Brain (organoid and tissue), 16 donors: ENCODE measurements at places on chromosomes 5 and 9.

DNA sequence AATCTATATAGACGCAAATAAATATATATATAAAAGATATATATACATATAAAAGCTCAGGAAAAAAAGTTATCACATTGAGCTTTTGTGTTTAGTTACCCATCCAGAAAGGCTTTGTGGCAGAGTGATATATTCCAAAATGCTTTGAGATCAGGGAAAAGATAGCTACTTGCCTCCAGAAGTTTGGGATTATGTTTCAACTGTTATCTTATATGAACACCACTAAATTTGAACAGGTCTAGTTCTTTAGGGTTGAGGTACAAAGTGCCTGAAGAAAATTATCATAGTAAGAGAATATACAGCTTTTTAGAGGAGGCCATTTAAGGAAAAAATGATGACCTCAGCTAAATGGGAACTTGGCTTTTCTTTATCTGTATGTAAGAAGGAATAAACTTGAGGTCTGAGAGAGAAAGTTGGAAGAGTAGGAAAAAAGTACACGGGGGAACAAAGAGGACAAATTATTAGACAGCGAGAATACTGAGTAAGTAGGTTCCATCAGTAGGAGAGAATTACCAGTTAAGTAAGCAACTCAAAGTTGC lies 2.4 kb downstream of the ERP44 start:
- DNase-seq: no peak

DNA sequence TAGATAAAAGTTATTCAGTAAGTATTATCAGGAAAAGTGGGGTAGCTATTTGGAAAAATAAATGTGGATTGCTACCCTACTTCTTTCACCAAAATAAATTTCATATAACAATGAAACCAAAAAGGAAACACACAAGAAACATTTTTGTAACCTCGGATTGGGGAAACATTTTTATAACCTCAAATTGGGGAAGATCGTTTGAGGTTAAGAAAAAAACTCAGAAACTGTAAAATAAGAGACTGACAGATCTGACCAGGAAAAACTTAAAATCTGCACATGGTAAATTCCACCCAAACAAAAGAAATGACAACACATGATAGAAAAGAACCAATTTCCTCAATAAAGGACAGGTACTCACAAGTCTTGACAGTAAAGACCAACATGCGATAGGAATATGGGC lies 13.5 kb downstream of the EFCAB9 start:
- DNase-seq: no peak

- DNase-seq: no peak
Observed at GRCh38 chr5:157072508-157072907, 13.6 kb upstream of the HAVCR1 start.

GRCh38 chr5:180673371-180674089 lies 24.1 kb upstream of the FLT4 start:
- no peak for DNase-seq

DNA sequence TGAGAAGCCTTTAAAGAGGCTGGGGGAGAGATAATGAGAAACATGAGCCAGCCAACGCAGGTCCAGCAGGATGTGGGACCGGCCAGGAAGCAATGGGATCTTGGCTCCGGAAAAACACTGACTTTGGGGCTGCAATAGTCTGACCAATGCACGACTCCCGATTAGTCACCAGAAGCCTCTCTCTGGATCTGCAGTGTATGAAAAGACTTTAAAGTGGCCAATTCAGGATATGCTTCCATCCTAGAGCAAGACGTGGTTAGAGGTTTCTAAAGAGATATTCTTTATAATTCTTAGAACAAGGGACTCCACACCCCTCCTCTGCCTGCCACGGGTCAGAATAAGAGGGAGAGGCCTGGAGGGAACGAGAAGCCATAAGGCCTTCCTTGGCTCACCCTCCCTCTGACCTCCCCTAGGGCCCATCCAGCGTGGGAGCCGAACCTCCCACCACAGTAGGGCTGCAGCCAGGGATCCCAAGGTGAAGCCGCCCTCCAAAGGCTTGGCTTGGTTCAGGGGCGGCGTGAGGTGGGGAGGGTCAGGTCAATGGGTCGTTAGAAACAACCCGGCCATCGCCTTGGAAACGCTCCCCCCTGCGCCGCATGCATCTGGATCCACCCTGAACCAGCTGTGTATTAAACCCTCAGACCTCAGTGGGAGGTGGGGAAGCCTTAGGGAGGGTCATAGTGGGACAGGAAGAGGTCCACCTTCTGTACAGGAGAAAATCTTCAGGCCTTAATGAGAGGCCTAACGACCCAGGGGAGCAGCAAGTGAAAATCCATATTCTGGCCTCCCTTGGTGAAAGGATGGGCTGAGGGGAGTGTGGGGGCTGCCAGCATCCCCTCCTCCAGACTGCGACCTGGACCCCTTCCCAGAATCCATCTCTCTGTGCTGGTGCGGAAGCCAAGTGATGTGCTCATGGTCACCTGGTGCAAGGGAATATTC lies 11.1 kb downstream of the FGF1 start:
- no peak for DNase-seq

GRCh38 chr9:96117398-96118080 lies 184.4 kb downstream of the HSD17B3 start:
- DNase-seq: no peak

DNA sequence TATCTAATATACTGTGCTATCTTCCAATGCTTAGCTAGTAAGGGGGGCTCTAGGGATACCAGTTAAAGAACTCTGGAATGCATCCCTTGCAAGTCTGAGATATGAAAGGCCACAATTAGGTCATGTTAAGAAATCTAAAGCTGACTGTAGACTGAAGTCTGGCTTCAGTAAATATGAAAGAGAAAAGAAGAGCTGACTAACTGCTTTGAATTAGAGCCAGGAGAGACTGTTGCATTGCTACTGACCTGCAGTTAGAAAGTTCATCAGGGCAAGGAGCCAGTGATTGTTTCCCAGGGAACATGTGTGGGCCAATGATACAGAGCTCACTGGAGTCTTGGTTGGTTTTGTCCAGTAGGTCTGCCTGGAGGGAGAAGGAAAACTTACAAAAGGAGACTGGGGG lies 472.1 kb upstream of the TNC start:
- no peak for DNase-seq

DNA sequence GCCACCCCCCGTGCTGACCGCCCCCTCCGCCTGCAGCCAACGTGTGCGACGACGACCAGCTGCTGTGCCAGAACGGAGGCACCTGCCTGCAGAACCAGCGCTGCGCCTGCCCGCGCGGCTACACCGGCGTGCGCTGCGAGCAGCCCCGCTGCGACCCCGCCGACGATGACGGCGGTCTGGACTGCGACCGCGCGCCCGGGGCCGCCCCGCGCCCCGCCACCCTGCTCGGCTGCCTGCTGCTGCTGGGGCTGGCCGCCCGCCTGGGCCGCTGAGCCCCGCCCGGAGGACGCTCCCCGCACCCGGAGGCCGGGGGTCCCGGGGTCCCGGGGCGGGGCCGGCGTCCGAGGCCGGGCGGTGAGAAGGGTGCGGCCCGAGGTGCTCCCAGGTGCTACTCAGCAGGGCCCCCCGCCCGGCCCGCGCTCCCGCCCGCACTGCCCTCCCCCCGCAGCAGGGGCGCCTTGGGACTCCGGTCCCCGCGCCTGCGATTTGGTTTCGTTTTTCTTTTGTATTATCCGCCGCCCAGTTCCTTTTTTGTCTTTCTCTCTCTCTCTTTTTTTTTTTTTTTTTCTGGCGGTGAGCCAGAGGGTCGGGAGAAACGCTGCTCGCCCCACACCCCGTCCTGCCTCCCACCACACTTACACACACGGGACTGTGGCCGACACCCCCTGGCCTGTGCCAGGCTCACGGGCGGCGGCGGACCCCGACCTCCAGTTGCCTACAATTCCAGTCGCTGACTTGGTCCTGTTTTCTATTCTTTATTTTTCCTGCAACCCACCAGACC lies 80.2 kb downstream of the NTNG2 start:
- peak; percentile 58 for DNase-seq

DNA sequence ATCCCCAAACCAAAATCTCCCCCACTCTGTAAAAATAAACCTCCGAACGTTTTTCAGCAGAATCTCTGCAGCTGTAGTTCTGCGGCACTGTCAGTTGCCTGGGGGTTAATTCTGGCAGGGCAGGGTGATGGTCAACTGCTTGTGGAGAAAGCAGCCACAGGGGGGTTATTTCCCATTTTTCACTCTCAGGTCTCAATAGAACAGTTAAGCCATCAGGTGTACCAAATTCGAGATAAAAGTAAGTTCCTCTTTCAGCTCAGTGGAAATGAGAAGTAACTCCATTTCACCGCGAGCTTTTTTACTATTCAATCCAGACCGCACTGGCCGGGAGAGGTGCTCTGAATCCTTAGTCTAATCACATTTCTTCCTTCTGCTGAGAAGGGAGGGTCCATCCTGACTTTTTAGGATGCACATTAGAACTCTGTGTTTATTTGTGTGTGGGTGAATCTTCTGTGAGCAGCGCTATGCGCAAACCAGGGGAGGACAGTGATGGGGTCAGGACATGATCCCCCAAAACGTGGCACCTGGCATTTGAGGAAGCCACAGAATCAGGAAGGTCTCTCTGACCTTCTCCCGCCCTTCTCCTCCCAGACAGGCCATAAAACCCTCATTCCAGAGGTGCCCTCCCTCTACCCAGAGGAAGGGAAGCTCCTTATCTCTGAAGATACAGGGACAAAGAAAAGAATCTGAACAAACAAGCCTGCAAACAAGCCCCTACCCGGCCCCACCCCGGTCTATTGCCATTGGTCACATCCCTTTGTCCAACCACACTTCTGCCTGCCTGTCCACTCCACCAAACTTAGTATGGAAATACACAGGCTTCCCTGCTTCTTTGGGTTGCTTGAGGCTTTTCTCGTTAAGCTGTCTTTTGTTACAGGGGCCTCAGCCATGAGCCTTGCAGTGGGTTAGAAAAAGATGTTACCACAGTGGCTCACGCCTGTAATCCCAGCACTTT lies 229.0 kb downstream of the ROR2 start:
- no peak for DNase-seq

GRCh38 chr5:32600054-32600622 lies 14.8 kb downstream of the SUB1 start:
- no peak for DNase-seq

DNA sequence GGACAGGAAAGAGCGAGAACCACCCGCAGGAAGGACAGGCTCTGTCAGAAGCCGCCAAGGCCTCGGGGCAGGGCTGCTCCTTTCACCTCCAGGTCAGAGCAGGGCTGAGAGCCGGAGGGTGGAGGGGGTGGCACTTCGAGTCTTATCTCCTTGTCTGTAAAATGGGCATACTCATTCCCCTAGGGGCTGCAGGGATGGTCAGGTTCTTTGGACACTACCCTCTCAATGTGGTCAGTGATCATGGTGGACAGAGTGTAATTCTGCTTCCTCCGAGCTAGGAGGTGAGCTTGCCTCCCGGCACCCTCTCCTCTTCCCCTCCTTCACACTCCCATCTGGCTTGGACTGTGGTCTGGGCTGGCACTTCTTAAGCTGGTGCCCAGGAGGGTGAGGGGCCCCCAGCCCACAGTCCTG lies 39.6 kb downstream of the RGS3 start:
- no peak for DNase-seq

GRCh38 chr5:121174351-121174750 lies 677.3 kb upstream of the FTMT start:
- DNase-seq: no peak

- no peak for DNase-seq
Observed at GRCh38 chr5:160957312-160957861, 105.4 kb upstream of the ATP10B start.

DNA sequence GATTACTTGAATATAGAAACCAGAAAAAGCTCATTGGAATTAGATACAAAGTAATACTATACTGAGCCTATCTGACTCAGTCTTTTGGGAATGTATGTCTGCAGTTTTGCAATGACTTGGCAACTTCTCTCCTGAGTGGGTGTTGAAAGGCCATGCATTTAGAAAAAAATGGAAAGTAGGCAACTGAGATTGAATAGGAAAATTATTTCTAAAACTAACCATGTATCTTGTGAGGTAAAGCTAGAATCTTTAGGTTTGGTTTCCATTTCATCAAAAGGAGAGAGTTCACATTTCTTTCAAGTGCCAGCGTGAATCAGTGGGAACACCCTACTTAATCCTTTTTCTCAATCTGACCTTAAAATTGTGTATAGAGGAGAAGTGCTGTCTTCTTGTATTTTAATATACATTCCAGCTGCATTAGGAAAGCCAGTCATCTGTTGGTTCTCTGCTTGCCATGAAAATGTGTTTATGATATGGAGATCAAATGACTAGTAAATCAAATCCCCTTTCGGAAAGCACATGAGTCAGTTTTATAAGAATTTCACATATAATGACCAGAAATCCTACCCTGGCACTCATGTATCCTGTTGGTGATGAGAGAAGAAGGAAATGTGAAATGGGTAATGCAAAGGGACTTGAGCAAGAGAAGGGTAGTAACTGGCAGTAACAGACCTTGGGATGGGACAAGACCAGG lies 30.4 kb downstream of the NFX1 start:
- DNase-seq: no peak

DNA sequence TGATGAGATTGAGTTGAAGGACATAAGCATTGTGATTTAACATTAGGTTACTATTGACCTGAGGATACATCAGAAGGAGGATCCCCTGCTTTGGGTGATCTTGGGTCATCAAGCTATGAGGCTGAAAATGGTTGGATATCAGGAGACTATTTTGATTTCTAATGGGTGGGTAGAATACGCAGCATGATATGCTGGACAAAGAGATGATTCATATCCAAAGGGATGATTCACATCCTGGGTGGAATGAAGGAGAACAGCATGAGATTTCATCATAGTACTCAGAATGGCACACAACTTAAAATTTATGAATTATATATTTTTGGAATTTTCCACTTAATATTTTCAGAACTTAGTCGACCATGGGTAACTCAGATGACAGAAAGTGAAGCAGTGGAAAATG lies 1759.5 kb upstream of the C9orf72 start:
- DNase-seq: no peak

DNA sequence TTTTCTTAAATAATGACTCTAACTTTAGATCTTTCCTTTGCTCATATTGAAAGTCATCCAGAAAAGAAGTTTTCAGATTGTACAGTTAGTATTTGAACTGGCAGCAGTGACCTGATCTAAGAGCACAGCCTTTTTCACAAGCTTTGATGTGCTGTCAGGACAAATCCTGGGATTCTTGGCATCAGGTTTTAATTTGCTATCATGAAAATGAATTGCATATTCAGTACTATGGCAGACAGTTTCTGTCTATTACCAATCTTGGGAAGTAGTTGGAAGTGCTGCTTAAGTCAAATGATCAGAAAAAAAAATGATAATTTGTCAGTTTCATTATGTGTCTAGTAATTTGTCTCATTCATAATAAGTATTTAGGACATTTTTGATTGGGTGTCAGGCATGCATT lies 925.6 kb upstream of the ARRDC3 start:
- DNase-seq: no peak

- DNase-seq: no peak
Observed at GRCh38 chr5:124071039-124071438, 559.1 kb downstream of the CSNK1G3 start.

DNA sequence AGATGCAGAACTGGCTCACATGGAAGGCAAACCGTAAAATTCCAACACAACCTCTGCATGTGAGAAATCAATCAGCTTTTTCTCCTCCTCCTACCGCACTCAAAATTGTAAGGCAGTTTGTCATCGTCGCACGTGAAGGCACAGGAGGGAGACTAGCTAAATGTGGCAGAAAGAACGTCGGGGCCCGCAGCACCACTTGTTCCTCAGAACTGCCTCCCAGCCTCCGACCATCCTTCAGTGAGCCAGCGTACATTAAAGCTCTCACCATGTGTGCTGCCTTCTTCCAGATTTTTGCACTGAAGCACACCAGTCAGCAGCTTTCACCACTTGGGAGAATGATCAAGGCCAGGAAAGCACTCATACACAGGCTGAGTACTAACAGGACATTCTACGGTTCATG lies 105.9 kb downstream of the RFX3 start:
- no peak for DNase-seq
